ENCODE measurements at places on chromosomes 1 and 21.

DNA sequence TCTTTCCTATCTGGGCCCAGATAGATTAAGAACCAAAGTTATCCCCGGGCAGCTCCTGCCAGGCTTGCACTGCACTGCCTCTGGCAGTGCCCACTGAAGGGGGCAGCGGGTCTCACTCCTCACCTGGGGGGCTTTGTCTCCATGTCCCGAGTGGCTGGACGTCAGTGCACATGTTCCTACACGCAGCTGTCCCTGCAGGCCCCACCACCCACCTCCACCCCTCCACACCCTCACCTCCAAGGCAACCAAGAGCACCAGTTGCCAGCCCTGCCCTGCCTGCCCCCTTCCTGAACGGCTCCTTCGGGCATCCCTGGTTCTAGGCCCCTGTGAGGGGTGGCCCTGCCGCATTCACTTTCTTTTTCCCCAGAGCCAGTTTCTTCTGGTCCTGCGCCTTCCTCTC is 147.2 kb downstream of the PEX14 start:
- no peak for DNase-seq

DNA sequence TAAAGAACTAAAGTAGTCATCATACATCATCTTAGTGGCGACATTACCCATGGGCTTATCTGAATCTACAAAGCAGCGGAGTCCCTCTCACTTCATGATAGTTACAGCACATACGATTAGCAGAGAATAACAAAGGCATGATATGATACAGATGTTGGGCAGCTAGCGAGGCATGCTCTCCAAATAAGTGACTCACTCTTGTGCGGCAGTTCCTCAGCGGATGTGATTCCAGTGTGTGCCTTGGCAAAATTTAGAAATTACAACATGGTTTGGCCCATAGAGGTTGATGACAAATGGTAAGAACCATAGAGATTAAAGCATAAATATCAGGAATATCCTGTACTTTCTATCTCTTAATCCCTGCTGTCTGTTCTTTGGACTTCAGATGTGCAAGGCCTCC is 48.1 kb upstream of the PAXBP1 start:
- no peak for DNase-seq

- DNase-seq, result peak; percentile 9
These were observed 108.2 kb downstream of the LTN1 start for GRCh38 chr21:28884481-28884880.

DNA sequence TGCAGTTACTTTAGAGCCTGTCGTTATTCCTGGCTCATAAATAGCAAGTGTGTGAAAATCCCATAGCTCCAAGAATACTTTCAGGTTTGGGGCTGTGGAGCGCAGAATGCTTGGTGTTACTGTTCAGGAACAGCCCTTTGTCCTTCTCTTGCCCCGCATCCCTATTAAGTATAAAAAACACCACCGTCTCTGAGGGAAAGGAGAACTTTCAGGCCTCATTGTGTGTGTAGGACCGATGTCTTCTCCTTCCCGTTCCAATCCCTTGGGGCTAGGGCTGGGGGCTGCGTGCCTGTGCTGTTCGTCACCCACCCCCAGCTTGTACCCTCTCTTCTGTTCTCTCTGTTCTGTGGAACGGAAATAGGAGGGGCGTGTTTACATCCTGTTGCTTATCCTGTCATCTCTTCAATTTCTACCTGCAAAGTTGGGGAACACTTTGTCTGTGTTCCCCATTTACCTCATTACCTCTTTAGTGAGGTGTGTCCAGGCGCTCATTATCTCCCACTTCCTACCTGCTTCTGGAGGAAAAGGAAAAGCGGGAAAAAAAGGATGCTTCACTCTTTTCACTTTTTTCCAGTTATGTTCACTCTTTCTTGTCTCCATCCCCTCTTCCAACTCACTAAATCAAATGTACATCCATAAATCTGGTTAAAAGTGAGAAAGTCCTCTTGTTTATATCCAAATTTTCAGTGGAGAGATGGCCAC is 788 bp upstream of the TXNIP start:
- no peak for DNase-seq

DNA sequence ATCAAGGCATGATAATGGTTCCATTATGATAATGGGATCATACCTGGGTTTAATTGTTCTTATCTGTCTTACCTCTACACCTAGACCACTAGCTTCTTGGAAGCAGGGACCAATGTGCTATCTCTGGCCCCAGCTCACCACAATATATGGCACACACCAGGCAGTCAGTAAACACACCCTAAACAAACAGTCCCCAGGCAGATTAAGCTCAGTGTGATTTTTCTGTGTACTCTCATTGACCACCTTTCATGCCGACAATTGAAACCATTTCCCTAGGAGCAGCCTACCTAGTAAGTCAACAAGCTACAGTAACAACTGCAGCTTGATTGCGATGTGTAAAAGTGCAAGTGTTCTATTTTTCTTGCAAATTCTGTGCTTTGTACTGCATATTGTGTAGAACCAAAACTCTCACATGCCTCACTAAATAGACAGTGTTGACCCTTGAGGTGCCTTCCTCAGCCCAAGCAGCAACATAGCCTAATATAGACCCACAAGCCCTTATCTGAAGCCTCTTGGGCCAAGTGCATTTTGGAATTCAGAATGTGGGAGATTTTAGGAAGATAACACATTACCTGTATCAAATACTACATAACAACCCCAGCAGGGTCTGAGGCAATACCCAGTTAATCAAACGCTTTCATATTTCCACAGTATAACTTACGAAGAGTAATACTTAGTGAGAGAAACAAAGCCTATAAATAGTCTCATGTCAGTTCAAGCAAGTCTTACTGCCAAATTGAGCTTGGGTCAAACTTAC is 32.0 kb downstream of the INPP5B start:
- no peak for DNase-seq

GRCh38 chr1:111887875-111888274 is 101.6 kb downstream of the KCND3 start:
- no peak for DNase-seq

- DNase-seq, result no peak
These were observed 152.2 kb downstream of the SIPA1L2 start for GRCh38 chr1:232477728-232478127.

DNA sequence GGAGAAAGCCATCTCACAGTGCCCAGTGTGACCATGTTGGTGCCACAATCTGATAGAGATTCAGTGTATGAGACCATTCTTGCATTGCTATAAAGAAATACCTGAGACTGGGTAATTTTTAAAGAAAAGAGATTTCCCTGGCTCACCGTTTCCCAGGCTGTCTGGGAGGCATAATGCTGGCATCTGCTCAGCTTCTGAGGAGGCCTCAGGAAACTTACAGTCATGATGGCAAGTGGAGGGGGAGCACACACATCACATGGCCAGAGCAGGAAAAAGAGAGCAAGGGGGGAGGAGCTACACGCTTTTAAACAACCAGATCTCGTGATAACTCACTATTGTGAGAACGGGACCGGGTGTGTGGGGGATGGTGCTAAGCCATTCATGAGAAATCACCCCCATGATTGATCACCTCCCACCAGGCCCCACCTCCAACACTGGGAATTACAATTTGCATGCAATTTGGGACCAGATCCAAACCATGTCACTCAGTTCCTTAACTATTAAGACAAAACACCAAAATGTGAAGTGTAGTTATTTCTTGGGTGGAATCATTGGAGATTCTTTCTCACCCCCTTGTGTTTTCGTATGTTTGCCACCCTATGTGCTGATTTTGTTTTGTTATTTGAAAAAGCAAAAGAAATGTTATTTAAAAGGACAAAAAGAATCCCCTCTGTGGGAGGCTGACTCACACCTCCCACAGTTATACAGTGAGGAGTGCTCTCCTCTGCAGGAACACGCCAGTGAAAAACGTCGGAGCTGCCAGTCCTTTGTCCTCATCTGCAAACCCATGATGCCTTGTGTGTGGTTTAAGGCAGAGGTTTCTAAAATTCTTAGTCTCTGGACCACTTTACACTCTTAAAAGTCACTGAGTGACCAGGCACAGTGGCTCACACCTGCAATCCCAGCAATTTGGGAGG is 46.9 kb upstream of the IFNLR1 start:
- no peak for DNase-seq

DNA sequence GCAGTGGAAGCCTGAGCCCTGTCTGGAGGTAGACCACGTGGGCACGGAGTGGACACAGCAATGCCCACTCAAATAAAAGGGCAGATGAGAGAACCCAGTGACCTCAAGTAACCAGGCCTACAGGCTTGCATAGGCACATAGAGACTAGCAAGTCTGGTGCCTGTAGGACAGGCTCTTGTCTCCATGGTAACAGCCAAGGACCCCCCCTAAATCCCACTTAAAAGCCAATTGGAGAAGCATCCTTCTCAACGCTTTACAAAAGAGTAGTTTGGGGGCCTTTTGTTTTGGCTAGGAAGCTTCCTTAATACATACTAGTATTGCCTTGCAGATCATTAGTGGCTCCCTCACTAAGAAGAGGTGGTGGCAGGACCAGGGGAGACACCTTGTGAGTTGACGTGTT is 63.9 kb downstream of the VWA5B1 start:
- no peak for DNase-seq

- no peak for DNase-seq
These were observed 6.0 kb upstream of the FCRL2 start for GRCh38 chr1:157782931-157783330.

- no peak for DNase-seq
These were observed 18.4 kb upstream of the PLEKHG5 start for GRCh38 chr1:6509919-6510291.

DNA sequence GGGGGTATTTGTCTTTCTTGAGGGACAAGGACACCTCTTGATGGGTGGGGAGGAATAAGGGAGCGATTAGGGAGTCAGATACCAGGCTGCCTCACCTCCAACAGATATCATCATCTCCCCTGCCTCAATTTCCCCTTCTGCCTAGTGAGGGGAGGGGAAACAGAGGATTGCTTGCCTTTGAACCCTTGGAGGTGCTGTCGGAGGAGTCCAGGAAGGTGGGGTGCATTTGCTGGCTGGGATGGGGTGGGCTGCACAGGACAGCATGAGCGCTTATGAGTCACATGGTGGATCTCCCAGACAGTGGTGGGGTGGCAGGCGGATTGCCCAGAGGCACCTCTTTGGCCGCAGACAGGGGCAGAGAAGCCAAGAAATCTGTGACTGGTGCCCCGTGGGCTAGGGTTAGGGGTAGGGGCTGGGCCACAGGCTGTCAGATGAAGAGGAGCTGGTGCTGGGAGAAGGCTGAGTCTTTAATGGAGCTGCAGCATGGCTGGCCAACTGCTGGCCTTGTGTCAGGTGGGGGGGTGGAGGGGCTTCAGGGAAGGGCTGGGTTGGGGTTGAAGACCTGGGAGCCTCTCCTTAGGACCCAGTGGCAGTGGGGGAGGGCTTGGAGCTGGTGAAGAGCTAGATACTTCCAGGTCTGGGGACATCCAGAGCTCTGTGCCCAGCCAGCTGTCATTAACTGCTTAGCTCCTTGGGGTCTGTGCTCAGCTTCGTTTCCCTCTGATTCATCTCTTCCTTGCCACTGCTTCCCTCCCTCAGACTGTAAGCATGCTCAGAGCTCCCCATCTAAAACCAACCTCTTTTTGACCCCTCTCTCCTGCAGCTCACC is 7.0 kb upstream of the ADORA1 start:
- no peak for DNase-seq

- DNase-seq, result no peak
These were observed 529.5 kb downstream of the KCNT2 start for GRCh38 chr1:196078691-196079090.
